Astrocyte (in vitro differentiated cells and primary cell): ENCODE measurements at places on chromosomes 12 and 14.

DNA sequence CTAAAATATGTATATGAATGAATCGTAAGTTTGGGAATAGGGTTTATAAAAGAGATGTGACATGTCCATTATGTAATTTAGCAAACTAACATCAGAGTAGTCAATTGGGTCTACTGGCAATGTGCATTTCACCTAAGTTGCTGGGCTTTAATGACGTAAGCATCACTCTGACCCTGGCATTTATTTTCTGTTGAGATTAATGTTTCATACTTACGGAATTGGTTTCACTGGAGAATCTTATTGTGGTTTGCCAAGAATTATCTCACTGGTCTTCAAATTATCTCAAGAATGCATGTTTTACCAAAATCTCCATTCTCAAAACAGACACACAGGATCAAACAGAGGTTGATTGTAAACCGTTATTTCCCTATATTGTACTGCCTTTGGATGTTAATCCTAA lies 437.1 kb downstream of the NPAS3 start:
- peak; percentile 95 for DNase-seq

DNA sequence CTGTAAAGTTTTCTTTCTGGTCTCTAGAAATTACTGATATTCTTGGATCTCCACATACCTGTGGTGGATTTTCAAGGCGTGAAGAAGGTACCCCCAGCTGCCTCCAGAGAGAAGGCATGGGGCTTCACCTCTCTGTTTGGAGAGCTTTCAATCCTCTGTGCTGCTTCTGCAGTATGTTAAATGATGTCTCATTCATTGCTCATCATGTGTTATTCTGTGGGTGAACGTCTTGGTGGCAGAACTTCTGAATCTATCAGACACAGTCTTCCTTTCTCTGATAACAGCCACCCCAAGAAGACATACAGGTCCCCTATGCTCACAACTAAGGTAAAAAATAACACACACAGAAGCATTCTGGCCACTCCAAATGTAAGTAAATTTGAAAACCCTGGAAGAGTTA lies 221.3 kb upstream of the TMEM260 start:
- DNase-seq = no peak

- no peak for DNase-seq
Observed at GRCh38 chr12:108332791-108333382, 6.2 kb downstream of the CMKLR1 start.

GRCh38 chr14:24136684-24137528 lies 912 bp downstream of the PSME1 start:
- DNase-seq = no peak

GRCh38 chr14:68807148-68807600 lies 14.3 kb upstream of the ZFP36L1 start:
- peak; percentile 78 for DNase-seq

DNA sequence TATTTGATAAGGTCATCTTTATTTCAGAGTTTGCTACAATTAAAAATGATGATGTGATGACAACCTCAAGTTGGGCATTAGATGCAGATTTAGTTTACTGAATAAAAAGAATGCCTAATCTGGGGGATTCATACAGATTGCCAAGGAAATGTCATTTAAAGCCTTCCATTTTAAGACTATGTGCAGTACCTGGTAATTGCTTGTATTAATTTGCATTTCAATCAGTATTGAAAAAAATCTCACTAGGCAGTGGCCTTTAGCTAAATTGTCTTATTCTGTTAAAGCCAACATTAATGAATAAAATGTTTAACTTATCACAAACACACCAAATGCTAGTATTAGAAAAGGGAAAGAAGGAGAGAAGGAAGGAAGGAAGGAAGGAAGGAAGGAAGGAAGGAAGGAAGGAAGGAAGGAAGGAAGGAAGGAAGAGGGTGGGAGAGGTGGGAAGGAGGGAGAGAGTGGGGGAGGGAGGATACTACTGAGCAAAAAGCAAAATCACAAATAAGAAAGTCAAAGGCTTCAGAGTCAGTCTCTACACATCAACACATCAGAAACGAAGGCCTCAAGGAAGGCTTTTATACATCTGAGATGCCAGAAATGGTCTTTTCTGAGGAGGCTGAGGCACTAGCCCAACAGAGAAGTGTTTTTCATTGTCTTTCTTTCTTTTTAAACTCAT lies 271.1 kb upstream of the CLEC14A start:
- no peak for DNase-seq

- no peak for DNase-seq
Observed at GRCh38 chr12:82966001-82966559, 279.4 kb downstream of the TMTC2 start.

DNA sequence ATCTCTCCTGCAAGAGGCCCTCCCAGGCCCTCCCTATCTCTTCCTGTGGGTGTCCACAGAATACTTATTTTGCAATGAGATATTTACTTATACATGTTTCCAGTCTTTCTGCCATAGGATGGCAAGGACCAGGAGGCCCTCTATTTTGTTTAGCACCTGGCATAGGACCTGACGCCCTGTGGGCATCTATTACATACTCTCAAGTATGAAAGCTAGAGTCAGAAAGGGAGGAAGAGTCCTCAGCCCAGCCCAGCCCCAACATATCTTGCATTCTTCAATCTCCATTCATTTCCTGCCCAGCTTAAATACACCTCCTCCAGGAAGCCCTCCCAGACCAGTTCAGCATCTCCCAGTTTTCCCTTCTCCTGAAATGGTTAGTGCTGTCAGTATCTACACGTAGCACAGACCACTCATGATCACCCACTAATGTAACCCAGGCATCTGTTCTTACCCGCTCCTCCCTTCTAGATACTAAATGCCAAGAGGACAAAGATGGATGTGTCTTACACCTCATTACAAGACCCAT lies 7.4 kb downstream of the FOXN4 start:
- DNase-seq = no peak

GRCh38 chr12:84572196-84572595 lies 340.4 kb downstream of the SLC6A15 start:
- peak; percentile 0 for DNase-seq

- DNase-seq = no peak
Observed at GRCh38 chr12:1848146-1848545, 27.8 kb downstream of the LRTM2 start.

GRCh38 chr14:90658541-90658967 lies 157.7 kb downstream of the TTC7B start:
- DNase-seq = peak; percentile 85

GRCh38 chr14:63454863-63455622 lies 88.1 kb downstream of the PPP2R5E start:
- peak; percentile 69 for DNase-seq

- DNase-seq = no peak
Observed at GRCh38 chr14:67851785-67852410, 32.3 kb downstream of the RAD51B start.

DNA sequence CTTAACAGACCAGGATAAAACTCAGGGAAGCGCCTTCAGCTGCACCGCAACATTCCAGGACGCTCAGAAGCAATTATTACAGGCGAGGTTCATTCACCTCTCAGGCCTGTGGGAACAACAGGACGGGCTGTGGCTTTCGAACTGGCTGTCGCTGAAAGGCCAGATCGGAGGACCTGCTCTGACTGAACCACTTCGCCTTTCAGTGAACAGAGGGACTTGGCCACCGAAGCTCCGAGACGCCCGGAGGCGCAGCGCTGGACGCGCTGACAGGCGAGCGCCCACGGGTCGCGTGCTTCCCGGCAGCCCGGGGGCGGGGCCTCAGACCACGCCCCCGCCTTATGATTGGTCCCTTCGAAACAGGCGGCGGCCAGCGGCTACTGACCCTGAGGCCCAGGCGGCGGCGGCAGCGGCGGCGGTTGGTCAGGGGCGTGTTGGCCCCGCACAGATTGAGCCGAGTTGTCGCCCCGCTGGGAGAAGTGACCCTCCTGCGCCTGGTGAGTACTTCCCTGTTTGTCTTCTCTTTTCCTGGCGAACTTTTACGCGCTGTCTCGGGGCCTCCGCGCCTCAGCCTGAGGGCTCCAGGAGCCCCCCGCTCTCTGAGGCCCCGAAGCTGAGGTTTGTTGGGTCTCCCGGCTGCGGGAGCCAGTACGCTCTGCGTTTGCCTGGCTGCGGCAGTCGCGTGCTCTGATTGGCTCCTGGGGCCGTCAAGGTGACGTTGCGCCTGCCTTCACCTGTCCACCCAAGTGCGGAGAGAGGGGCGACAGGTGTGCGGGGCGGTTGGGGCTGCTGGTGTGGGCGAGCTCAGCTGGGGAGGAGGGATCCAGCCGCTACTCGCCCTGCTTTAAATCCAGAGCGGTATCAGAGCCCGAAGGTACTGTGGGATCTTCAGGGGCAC lies at the start of gene GAS2L3:
Gene GAS2L3, plus strand, starts transcription at position 393 of the 895 bp plus-strand sequence. CDS start 21,221 bp downstream, outside the sequence.
- peak; percentile 66 for DNase-seq

GRCh38 chr12:46364777-46365580 lies 7.6 kb downstream of the SLC38A2 start:
- DNase-seq = peak; percentile 83

- no peak for DNase-seq
Observed at GRCh38 chr12:10130042-10130441, at the start of gene CLEC7A. Gene CLEC7A, minus strand, starts transcription at chr12:10130199. Its CDS starts 117 bp downstream, at chr12:10130082.

GRCh38 chr14:37411079-37411735 lies 183.8 kb downstream of the FOXA1 start:
- no peak for DNase-seq

DNA sequence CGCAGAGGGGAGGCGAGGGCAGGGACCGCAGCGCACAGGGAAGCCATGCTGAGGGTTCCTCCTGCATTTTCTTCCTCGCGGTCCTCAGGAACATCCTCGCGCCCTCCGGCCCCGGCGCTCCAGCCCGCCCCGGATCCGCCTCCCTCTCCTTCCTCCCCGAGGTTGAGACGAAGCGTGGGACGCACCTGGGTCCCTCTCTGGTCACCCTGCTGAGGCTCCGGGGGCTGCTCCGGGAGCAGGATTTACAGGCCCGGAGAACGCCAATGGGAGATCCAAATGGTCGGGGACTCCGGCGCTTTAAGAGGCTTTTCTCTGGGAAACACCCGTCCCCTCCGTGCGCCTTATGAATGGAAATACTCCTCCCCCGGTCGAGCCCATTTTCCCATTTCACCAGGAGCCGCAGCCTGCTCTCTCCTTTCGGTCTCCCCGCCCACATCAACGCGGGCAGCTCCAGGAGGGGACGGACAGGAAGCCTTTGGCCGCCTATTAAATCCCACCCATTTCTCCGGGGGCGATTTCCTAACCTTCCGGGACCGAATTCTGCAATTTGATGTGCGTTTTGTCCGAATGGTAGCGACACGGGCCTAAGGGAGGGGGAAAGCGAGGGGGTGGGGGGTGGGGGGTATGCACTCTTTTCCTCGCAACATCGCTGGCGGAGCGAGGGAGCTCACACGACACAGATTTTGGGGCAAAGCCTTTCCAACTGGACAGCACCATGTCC lies at the start of gene UNC79:
Gene UNC79, plus strand, starts transcription at position 625 of the 721 bp plus-strand sequence. Its CDS starts 91 bp downstream, at position 716.
- peak; percentile 16 for DNase-seq

DNA sequence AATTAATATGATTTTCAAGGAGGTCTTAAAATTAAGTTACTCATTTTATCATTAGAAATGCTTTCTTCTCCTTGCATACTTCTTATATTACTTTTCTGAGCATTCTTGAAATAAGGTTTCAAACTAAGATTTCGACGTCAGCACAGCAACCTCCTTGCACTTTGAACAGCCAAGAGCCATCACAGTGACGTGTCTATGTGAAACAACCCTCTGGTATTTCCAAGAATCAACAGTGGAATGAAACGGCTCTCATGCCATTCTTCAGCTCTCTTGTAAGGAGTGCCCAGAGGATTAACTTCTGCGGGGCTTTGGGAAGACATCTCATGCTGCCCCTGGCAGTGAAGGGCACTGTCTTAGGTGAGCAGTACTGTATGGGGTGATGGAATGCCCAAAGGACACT lies 109.2 kb downstream of the EFCAB11 start:
- peak; percentile 97 for DNase-seq

DNA sequence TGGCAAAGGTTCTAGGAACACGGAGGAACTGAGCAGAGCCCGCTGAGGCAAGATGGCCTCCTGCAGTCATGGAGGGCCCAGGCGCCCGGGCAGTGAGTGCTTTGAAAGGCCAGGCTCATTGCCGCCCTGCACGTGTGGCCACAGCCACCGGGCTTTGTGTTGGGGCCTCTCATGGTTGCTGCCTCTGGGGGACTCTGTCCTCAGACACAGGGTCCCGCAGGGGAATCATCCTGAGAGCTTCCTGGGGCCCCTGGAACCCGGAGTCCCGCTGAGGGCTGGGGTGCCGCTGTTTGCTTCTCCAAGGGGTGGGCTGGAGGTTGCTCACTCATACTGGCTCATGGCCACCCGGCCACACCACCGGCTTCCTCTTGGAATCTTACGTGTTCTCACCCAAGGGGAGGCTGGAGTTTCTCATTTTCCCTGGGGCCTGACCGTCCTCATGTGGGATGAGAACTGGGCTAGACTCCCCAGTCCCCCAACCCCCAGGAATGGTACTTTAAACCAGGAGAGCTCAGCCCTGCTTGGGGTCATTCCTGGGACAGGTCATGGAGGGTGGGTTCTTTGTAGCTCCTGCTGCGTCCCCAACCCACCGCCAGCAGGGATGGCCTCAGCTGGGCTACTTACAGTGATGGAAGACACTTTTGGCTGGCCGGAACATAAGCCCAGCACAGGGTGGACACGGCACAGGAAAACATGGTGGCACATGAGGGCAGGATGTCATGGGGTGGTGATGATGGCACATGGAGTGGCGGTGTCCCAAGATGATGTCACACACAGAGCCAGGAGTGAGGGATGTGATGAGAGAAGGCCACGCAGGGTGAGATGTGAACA lies 21.1 kb upstream of the LRTM2 start:
- DNase-seq = no peak

DNA sequence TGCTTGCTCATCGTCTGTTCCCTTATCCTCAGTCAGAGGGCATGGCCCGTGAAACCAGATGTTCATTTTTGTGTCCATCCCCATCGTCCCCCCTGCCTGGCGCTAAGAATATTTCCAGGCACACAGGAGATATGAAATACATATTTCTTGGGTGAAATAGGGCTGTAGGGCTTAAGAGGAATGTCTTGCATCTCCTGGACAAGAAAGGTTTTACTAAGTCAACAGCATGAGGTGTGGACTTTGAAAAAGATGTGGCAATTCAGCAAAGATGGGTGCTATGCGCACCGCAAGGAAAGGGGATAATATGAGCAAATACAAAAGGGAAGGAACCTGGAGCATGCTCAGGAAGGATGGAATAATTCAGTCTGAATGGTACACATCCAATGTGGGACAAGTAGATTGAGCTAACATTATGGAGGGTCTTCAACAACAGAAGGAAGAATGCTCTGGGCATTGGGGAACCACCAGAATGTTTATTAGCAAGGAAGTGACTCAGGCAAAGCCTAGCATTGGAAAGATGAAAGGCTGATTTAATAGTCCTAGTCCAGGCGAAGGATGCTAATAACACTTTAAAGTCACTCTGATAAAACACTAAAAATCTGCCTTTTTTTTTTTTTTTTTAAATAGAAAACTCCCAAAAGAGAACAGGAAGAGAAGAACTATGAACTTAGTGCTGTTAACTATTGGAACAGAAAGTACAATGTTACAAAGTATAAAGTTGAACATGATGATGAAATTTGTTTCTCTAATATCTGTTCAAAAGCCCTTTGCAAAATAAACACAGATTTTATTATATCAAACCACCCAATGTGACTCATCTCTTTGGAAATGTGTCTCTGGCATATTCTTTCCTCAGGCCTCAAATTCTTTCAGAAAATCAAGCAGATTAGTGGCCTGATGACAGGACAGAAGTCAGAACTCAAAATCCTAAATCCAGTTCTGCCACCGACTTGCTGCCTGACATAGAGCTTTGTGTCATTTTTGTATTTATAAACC lies 449.5 kb downstream of the BCAT1 start:
- DNase-seq = peak; percentile 64

GRCh38 chr14:47675466-47676314 lies at the start of gene MDGA2:
Gene MDGA2, minus strand, starts transcription at chr14:47675605.
- peak; percentile 22 for DNase-seq
